ENCODE measurements at places on chromosomes 6 and 20. TPM values are rescaled to one million over a fixed set of nuclear protein-coding genes. Genes with fewer than 3 reads are reported as not detected.

DNA sequence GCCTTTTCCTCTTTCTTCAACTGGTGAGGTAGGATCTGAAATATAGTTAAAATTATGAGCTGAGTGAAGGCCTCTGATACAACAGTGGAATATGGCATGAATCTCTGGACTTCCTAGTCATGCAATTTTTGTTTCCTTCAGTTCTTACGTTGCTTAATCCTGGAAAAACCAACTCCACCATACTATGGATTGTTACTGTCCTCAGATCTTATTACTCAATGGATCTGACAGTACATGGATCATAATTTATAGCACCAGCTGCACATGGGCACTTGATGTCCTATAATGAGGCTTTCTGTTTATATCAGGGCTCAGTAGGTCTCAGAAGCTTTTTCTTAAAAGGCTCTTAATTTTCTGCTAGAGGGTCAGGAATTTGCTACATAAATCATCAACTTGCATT lies 1341.0 kb upstream of the EYS start:
- no peak for DNase-seq

- no peak for DNase-seq
These were observed 314.3 kb downstream of the EPHA7 start for GRCh38 chr6:93105017-93105416.

The DEFB124 gene
- polyA plus RNA-seq: 1.3 TPM

The UCKL1 gene
- polyA plus RNA-seq: 48.5 TPM

The BPIFA1 gene
- polyA plus RNA-seq: not detected

The LGSN gene
- not detected for polyA plus RNA-seq

DNA sequence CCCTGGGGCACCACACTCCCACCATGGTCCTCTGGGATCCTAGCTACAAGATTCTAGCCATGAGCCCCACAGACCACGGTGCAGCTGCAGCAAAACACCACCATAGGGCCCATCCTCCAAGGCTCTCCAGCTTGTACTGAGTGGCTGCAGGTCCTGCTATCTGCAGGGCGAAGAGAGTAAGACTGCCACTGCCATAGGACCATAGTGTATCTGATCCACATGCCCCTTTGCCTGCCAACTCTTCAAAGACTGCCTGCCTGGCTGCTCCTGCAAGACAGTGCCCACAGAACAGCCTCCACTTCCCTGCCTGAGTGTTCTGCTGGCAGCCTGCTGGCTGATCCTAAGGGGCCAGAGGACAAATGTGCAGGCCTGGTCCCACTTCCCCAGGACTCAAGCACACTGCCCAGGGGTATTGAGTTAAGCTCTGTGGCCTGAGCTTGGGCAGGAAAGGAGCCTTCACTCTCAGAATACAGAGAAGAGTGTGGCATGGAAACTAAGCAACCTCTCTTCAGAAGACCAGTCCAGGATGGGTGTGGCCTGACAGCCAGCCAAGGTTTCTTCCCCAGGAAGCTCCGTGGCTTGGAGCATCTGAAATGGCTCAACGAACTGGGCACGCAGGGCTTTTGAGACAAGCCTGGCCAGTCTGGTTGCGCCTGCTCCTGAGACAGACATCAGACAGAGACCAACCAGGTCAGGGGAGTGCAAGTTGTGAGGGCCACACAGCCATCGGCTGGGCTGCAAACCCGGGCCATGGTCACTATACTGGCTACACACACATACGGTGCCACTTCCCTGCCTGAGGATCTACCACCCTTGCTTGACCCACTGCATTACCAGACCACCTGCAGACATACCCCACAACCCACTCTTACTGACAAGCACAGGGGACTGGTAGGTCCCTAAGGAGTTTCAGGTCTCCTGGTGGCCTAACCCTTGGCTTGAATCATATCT lies 54.5 kb downstream of the RNGTT start:
- DNase-seq: no peak

The CTCFL gene
- 0.22 TPM for polyA plus RNA-seq

DNA sequence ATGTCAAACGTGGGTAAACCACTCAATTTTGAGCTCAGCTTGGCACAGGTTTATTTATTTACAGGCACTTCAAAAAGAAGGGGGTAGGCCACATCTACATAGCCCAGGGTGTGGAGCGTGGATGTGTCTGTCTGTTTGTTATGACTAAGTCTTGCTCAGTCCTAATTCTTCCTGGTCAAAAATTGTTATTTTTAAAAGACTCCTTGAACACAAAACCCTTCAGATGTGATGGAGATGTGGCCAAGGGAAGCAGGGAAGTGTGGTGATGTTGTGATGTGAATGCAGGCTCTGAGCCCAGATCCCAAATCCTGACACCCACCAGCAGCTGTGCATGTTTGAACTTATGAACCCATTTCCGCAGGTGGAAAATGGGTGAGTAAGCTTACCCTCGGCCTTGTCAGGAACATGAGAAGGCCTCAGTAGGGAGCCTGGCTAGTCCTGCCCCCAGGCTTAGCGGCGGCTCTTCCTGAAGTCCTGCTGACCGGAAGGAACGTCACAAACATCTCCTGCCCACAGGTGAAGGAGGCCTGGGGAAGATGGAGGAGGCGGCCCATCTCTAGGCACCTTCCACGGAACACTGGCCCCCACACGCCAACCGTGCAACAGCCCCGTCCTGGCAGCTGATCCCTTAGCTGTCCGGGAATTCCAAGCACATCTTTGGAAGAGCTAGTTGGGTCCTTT lies 119.7 kb downstream of the MYLK4 start:
- DNase-seq: no peak

GRCh38 chr20:39222101-39222500 lies 260.0 kb downstream of the DHX35 start:
- no peak for DNase-seq

DNA sequence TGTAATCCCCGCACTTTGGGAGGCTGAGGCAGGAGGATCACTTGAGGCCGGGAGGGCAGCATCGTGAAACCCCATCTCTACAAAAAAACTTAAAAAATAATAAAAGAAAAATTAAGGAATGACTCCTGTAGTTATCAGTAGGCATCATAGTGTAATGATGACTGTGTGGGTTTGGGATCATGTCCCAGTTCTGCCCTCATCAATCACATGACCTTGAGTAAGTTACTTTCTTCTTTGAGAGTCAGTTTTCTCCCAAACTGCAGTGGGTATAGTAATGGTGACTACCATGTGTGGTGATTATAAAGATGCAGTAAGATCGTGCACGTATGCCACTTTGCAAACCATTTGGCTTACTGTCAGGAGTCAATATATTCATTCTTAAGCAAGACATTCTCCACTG lies 89.2 kb downstream of the TXNDC5 start:
- DNase-seq: no peak

The ECT2L gene
- polyA plus RNA-seq: 0.29 TPM

The APCDD1L gene
- 5.9 TPM for polyA plus RNA-seq

DNA sequence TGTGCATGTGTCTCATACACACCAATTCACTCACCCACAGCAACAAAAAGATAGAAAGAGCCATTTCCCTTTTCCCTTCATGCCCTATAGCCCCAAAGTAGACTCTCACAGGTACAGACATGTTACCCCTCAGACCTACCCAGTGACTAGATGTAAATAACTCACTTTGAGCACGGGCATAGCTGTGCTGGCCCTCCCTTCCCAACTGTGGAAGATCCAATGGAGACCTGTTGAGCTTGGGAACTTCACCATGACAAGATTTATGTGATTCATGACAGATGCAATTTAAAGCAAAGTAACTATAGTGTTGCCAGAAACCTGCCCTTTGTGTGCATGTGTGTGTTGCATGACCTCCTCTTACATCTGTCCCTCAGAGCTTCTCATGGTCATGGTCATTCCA lies 175.4 kb downstream of the UBE3D start:
- no peak for DNase-seq

The SAMD5 gene
- polyA plus RNA-seq: 1.7 TPM

DNA sequence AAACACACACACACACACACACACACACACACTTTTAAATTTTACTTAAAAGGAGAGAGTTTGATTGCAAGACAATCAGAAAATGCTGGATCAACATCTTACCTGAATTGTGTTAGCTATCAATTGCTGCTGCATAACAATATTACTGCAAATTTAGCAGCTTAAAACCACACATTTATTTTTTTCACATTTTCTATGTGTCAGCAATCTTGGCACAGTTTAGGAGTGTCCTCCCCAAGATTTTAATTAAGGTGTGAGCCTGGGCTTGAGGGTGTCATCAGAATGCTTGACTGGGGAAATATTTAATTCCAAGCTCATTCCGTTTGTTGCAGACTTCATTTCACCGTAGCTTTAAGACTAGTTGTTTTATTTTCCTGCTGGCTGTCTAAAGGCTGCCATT lies 431.0 kb upstream of the GJE1 start:
- DNase-seq: no peak

The SRMS gene
- not detected for polyA plus RNA-seq

- peak; percentile 80 for DNase-seq
These were observed 12.9 kb upstream of the MROH8 start for GRCh38 chr20:37192137-37192854.

DNA sequence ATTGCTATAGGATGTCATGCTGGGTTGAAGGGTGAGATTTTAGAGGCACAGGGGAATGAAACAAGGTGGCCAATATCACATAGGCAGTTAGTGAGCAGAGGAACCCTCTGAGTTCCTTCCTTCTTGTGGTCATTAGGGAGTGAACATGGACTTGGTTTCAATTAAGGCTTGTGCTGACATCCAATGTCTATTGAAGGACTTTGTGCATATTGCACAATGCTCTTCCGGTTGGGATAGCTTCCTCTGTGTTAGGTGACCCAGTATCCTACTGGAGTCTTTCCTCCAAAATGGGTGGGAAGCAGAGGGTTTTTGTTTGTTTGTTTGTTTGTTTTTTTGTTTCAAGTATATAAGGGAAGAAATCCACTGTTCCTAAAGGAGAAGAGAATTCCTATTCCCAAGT lies 98.5 kb downstream of the HDGFL1 start:
- DNase-seq: no peak

DNA sequence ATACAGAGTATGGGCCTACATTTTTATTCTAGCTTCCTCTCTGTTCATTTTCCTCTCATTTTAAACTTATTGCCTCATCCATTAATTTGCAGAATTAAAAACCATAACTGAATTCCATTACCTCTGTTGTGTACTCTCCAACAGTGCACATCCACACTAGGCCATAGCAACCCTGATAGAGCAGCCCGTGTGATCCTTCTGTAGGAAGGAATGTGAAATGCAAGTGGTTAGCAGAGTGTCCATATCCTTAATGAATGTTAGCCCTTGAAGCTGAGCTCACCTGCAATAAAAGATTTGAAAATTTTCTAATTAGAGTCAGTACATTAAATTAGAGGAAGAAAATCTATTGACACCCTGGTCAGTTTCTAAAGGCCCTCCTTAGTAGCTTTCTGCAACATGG lies 6.5 kb upstream of the GRIK2 start:
- DNase-seq: no peak

DNA sequence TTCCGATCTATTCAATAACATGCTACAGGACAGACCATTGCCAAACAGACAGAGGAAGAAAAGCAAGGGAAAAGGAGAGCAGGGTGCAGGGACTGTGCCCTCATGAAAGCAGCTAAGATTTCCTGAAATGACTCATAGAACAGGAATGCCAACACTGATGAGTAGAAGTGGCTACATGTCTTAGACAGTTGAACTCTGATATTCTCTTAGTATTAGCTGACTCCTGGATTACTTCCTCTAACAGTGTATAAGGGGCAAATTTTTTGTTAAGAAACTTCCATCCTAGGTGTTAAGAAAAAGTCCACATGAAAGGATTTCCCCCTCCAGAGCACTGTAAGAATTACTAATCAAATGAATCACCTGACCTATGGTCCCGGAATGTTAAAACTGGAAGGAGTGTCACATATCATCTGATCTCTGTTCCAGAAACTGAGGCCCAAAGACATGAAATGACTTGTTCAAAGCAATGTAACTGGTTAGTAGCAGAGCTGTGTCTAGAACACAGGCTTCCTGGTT lies 224.9 kb downstream of the IBTK start:
- no peak for DNase-seq

The HELZ2 gene
- polyA plus RNA-seq: 6.6 TPM

The NR2E1 gene
- polyA plus RNA-seq: not detected

The SYCP2L gene
- 1.3 TPM for polyA plus RNA-seq

- DNase-seq: no peak
These were observed 32.6 kb downstream of the TFAP2B start for GRCh38 chr6:50851049-50851845.

The ZSCAN23 gene
- 6.8 TPM for polyA plus RNA-seq

DNA sequence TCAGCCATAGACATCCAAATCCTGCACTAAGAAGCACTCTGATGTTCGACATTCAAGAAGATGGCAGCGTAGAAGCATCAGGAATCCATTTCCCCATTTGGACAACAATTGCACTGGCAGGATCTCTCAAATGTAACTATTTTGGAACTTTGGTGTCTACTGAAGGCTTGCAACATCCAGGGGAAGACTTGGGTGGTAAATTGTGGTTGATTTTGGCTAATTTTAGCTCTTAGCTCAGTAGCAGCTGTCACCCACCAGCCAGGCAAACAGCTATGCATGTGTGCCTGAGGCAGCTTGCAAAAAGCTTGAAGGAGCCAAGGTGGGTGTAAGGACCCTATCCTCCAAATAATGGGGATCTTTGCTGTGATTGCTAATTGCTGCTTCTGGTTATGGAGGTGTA lies 35.1 kb upstream of the PPP1R3G start:
- no peak for DNase-seq

- DNase-seq: no peak
These were observed 11.2 kb downstream of the SPDEF start for GRCh38 chr6:34544776-34545471.

The BRPF3 gene
- 24.4 TPM for polyA plus RNA-seq

GRCh38 chr20:11652128-11652527 lies 265.6 kb upstream of the BTBD3 start:
- DNase-seq: no peak

GRCh38 chr6:81984599-81984998 lies 232.1 kb upstream of the TENT5A start:
- no peak for DNase-seq
